SW 1271 (cell line): ENCODE measurements at places on chromosomes 13 and 19.
A peak's percentile ranks its signal among the peaks of the same experiment; 100 is the strongest.

DNA sequence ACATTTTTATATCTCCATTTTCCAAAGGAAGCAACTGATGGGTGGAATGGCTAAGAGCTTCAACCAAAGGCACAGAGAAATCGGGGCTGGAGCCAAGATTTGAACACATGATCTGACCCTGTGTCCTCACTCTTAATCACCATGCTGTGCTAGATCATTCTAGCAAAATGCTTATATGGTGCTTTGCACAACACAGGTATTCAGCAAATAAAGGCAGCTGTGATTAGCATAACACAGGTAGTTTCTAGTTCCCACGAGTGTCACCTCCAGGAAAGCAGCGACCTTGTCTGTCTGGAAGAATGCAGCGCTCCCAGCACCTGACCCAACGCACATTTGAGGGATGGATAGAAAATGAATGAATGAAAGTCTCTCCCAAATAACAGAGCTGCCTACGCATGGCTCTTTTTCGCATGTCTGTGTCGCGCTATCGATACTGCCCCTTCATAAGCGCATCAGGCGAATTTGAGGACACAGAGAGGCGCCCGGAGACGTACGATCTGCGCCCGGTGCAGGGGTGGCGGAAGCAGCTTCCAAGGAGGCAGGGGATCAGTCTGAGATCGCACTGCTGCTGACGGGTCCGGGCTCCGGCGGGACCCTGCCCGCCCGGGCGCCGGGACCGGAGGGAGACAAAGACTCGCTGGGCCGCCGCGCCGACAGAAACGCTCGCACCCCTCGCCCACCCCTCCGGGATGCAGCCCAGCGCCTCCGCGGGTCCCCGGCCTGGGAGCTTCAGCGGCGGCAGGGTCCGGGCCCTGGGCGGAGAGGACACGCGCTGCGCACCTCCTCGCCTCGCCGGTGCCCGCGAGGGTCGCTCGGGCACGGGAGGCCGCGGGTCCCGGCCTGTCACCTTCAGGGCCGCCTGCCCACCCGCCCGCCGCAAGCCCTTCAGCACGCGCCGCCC is 609 bp downstream of the EPS15L1 start:
- no peak for DNase-seq

- no peak for DNase-seq
Observed at GRCh38 chr19:6853868-6854267, 33.5 kb upstream of the ADGRE1 start.

GRCh38 chr13:60201286-60201685 is 37.6 kb upstream of the DIAPH3 start:
- no peak for DNase-seq

DNA sequence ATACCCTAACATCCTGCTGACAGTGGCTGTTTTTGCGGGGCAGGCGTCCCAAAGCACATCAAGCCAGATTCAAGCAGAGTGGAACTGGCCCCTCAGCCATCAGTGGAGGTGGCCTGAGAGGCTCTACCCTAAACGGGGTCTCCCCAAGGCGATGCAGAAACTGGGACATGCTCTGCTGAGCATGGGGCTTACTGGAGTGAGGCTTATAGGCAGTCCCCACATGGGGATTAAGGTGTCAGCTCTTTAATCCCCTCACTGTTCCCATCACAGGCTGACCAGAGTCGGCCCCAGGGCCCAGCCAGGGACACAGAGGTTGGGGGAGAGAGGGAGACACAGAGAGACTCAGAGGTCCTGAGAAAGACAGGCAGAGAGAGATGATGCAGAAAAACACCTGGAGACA is 17.0 kb downstream of the CYP2F1 start:
- no peak for DNase-seq

- no peak for DNase-seq
Observed at GRCh38 chr19:50352242-50352641, 13.2 kb downstream of the NAPSA start.

DNA sequence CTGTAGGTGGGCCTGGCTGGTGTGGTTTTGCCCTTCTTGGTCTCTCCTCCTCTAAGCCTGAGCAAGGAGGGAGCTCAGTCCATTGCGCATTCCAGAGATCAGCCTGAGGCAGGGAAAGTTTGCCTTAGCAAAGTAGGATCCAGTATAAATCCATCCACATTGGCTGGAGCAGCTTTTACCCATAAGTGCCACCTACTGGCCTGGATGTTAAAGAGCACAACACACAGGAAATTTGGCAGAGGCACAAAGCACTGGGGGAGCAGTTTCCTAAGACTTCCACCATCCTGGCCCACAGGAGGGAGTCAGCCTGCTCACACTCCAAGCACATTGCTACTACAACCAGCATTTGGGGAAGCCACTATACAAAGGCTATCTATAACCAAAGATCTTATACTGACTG is 1124.2 kb downstream of the SLITRK1 start:
- peak; percentile 17 for DNase-seq

DNA sequence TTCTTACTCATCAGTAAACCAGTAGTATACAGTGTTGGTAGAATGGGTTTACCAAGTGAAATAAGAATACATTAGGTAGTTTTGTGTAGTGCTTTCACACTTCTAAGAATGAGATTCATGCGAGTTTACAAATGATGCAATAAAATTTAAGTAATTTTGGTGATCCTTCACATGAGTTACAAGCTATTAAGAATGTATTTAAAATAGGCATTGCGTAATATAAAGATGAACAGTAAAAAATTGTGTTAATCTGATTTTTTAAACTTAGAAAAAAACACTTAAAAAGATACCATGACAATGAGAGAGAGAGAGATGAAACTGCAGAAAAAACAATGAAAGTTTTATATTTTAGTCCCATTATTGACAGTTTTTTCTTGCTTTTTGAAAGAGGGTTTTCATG is 570.5 kb downstream of the SLITRK6 start:
- no peak for DNase-seq

GRCh38 chr13:91368101-91368500 is 20.6 kb downstream of the MIR17HG start:
- DNase-seq = no peak

GRCh38 chr19:7067716-7068115 is 1.8 kb upstream of the ZNF557 start:
- DNase-seq = no peak

GRCh38 chr13:47294691-47295090 is 397.8 kb upstream of the HTR2A start:
- no peak for DNase-seq

GRCh38 chr19:50387176-50387867 is 3.2 kb downstream of the POLD1 start:
- no peak for DNase-seq

GRCh38 chr13:106143930-106144709 is 391.3 kb downstream of the EFNB2 start:
- DNase-seq = no peak

DNA sequence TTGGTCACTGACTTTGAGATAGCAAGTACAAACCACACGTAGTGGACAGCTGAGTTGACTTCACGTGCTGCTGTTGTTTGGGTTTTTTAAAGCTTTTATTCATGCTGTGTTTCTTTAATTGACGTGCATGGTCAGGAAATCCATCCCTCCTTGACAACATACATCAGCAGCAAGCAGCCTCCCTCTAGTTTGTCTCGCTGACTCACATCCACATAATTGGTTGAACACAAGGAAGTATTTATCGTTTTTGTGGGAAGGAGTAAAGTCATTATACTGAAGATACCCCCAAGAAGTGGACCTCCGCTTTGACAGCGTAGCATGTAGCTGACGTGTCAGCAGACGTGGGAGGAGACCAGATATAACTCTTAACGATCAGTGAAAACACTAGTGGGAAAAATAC is 355.8 kb downstream of the MYO16 start:
- DNase-seq = no peak

DNA sequence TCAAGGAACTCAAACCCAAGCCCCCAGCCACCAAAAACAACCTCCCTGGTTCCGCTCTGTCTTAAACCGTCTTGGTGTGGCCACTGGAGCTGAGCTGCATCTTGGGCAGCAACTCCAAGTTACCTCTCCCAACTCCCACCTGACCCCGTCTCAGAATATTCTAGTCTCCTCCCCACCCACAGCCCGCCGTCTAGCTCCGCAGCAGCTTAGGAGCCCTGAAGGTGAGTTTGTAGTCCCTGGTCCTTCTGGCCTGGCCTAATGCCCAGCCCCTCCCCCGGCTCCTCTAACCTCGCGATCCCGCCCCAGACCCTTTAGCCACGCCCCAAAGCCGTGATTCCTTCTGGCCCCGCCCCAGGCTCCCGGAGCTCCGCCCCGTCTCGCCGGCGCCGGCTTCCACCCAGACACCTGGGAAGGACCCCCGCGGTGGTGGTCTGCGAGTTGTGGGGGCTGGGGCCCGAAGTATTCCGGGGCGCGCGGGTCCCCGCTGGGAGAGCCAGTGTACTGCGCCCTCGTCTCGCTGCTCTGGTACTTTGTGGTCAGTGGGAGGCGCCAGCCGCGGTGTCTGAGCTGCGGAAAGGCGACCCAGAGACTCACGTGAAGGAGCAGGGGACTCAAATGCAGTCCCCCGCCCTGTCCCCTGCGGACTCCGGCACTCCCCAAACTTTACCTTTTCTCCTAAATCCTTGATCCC is 2.5 kb upstream of the LHB start:
- peak; percentile 38 for DNase-seq

GRCh38 chr19:3809881-3810707 is 23.9 kb upstream of the MATK start:
- no peak for DNase-seq

DNA sequence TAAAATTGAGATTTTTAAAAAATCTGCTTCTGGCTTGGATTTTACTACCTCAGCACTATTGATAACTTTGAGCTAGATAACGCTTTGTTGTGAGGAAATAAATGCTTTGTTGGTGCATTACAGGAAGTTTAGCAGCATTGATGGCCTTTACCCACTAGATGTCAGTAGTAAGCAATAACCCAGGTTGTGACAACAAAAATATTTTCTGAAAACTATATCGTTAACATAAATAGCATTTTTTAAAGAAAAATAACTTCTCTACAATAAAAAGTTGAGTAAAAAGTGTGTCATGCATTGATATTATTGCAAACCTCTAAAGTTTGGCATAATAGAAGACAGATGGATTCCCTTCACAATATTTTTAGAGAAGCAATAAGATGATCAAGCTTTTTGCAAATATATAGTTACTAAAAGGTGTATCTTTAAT is 1246.5 kb downstream of the UQCRFS1 start:
- DNase-seq = peak; percentile 29

GRCh38 chr13:70523622-70524021 is 415.4 kb upstream of the KLHL1 start:
- DNase-seq = no peak

DNA sequence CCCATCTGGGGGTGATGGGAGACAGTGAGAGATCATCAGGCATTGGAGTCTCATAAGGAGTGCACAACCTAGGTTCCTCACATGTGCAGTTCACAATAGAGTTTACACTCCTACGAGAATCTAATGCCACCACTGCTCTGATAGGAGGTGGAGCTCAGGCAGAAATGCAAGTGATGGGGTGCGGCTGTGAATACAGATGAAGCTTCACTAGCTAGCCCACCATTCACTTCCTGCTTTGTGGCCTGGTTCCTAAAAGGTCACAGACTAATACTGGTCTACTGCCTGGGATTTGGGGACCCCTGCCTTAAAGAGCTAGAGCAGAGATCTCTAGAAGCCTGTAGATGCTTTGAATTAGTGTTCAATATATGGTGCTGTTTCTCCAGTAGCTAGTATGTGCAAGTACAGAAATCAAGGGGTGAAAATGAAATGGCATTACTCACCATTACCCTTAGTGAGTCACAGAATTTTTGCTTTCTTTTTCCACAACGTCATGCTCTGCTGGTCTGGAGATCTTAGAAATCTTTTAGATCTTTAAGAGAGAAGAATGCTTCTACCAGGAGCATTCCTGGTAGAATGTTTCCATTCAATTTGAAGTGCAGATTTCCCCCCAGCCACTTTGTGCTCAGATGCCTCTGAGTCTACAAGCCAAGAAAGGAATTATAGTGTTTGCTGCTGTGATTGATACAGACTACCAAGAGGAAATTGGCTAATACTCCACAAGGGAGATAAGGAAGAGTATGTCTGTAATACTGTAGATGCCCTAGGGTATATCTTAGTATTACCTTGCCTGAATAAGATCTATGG is 2301.2 kb downstream of the PCDH9 start:
- peak; percentile 31 for DNase-seq

GRCh38 chr19:3684054-3684816 is 16.0 kb downstream of the PIP5K1C start:
- no peak for DNase-seq

DNA sequence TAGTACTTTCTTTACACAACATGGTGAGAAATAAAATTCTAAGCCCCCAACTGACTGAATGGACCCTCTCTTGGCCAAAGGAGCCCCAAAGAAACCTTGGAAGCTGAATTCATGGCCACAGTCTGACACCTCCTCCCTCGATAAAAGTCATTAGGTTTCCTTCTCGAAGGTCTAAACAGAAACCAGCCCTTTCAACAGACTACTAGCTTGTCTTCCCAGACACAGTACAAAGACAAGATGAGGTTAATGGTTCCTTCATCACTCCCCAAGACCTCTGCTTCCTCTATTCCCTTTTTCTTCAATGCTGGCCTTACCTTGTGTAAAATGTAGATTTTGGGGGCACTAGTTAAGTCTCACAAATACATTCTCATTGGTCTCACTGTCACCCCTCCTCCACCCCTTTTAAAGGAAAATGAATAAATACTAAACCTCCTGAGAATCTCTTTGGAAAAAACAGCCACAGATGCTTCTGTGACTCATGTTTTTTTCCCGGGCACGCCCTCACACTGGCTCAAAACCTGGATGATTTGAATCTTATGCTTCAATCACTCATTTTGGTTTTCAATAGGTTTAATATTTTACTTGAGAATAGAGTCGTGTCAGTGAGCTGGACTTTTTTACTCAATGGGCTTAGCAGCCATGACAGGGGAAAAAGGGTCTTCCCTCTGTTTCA is 65.8 kb upstream of the MED4 start:
- DNase-seq = no peak

- no peak for DNase-seq
Observed at GRCh38 chr19:17829855-17830566, 8.7 kb upstream of the INSL3 start.

GRCh38 chr19:33357556-33357955 is 16.0 kb upstream of the CEBPG start:
- DNase-seq = no peak

DNA sequence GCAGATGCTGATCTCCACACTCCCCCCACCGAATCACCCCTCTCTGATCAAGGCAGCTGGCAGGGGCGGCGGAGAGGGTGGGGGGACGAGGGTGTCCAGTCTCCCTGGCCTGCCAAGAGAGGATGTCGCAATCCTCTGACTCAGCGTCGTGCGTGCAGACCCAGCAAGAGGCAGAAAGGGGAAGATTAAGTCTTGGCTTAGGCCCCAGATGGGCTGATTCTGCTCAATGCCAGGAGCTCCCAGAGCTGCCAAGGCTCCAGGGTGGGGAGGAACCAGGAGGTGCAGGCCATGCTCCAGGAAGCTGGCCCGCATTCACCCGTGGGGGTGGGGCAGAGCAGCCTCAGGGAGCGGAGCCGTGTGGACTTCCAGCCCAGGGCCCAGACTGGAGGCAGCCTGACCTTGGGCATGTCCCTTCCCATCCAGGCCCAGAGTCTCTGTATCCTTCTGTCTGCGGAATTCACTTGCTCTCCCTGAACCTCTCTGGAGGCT is 6.6 kb upstream of the BCL3 start:
- DNase-seq = peak; percentile 85

GRCh38 chr19:50720921-50721381 is 1.3 kb upstream of the SHANK1 start:
- no peak for DNase-seq

- no peak for DNase-seq
Observed at GRCh38 chr19:12244370-12244769, 50.3 kb downstream of the ZNF44 start.

- no peak for DNase-seq
Observed at GRCh38 chr13:83733293-83733692, 149.0 kb downstream of the SLITRK1 start.
